Posterior cingulate gyrus (tissue), 11 donors: ENCODE measurements at places on chromosomes 6 and 20.

GRCh38 chr6:56642366-56643261 lies at the start of gene DST:
Gene DST, minus strand, starts transcription at chr6:56642889.
- no peak for DNase-seq

GRCh38 chr6:72182337-72183246 lies 296.2 kb downstream of the RIMS1 start:
- DNase-seq = peak; percentile 94

- DNase-seq = no peak
Measured at GRCh38 chr20:63977739-63978276, 1.6 kb downstream of the SAMD10 start.

GRCh38 chr6:22473991-22474682 lies 95.2 kb upstream of the HDGFL1 start:
- no peak for DNase-seq

- no peak for DNase-seq
Measured at GRCh38 chr6:132414761-132415160, 13.5 kb upstream of the MOXD1 start.

GRCh38 chr6:15147827-15148226 lies 98.0 kb upstream of the JARID2 start:
- no peak for DNase-seq

DNA sequence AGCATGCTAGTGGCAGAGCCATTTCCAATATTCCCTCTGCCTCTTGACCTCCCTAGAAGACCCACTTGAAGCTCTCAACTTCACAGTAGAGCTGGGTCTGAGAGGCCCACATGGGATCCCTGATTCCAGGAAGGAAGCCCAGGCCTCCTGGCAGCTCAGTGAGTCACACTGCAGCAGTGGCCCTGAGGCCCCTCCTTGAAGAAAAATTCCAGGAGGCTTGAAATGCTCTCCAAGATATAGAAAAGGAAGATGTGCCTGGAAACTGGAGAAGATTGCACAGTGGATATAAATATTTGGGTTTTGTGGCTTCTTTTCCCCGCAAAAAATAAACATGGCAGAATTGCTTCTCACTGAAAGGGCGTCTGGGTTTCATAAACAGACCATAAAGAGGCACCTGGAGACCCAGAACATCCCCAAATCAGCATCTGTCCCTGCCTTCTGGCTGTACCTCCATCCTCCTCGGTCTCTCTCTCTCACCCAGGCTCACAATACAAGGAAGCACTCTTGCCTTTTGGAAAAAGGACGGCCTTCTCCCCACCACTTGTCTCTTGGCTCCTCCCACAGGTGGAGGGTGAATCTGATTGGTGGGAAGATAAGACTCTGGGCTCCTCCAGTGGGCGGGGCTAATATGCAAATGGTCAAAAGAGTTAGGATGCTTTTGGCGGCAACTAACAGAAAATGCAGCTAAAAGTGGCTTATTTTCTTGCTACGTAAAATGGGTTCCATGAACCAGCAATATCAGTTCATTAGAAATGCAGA lies 200.0 kb upstream of the SULF2 start:
- DNase-seq = no peak

DNA sequence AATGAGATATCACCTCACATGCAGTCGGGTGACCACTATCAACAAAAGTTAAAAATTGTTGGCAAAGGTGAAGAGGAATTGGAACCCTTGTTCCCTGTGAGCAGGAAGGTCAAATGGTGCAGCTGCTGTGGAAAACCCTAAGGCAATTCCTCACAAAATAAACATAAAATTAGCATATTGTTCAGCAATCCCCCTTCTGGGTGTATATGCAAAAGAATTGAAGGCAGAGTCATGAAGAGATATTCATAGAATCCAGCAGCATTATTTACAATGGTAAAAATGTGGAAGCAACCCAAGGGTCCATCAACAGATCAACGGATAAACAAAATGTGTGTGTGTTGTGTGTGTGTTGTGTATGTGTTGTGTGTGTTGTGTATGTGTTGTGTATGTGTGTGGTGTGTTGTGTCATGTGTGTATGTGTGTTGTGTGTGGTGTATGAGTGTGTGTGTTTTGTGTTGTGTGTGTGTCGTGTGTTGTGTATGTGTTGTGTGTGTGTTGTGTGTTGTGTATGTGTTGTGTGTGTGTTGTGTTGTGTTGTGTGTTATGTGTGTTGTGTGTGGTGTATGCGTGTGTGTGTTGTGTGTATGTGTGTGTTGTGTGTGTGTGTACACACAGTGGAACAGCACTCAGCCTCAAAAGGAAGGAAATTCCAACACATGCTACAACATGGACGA lies 245.1 kb downstream of the ERMARD start:
- no peak for DNase-seq

- peak; percentile 9 for DNase-seq
Measured at GRCh38 chr6:15452182-15452941, 206.5 kb downstream of the JARID2 start.

GRCh38 chr6:119757467-119757866 lies 407.9 kb upstream of the MAN1A1 start:
- DNase-seq = no peak

- no peak for DNase-seq
Measured at GRCh38 chr6:42704251-42704936, 18.0 kb downstream of the PRPH2 start.
